Upper lobe of right lung (tissue), 1 donor: ENCODE measurements at places on chromosomes 12 and 14. TPM values are rescaled to one million over a fixed set of nuclear protein-coding genes. Genes with fewer than 3 reads are reported as not detected.

DNA sequence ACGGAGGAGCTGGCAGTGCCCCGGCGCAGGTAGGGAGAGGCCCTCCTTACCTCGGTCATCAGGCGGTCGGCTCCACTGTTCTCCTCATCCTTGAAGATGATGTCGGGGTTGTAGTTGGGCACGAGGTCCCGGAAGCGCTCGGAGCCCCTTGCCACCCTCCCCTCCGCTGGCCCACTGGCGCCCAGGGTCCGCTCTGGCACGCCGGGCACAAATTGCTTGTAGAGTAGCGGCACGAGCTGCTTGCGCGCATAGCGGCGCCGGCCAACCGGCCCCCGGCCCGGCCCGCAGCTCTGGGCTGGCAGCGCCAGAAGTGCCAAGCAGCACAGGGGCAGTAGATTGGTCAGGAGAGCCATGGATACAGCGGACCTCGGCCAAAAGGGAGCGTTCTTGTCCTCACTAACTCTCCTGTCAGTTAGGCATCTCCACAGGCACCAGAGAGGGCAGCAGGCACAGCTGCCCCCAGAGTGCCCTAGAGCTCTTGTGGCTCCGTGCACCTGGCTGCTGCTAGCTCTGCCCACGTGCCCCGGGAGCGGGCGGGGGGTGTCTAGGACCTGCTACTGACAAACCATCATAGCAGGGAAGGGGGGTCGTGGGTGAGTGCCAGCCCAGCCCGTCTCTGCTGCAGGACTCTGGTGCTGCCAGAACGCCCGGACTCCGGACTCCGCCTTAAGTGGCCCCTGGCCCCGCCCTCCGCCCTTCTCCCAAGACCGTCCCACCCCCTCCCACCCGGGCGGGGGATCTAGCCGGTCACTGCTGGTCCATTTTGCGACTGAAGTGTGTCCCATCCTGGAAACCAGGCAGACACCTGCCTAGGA is at the start of gene DHH:
Gene DHH, minus strand, starts transcription at position 642 of the 815 bp plus-strand sequence. Its CDS starts 289 bp downstream, at position 353.
- H3K27me3 ChIP-seq, result peaks cover 49% of the 10 kb centered on the region
- peaks cover 46% of the 10 kb centered on the region for H3K4me1 ChIP-seq
- H3K27ac ChIP-seq, result no peak within 1 kb of the TSS
- H3K4me3 ChIP-seq, result peak within 1 kb of the TSS; percentile 22

DNA sequence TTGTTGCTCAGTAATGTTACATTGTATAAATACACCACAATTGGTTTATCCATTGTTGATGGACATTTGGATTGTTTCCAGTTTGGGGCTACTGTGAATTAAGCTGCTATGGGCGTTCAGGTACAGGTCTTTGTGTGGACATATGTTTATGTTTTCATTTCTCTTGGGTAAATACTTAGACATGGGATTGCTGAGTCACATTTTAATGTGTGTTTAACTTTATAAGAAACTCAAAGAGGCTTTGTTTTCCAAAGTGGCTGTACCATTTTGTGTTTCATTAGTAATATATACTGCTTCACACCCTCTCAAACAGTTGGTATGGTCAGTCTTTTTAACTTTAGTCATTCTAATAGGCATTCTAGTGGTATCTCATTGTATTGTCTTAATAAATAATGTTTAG is 225.0 kb downstream of the SPTSSA start:
- no peak overlapping the region for H3K4me3 ChIP-seq
- no peak for DNase-seq
- H3K27me3 ChIP-seq, result peaks cover 3% of the 10 kb centered on the region

- no peak for DNase-seq
- H3K4me3 ChIP-seq, result no peak overlapping the region
- no peak overlapping the region for H3K27ac ChIP-seq
- peaks cover 21% of the 10 kb centered on the region for H3K4me1 ChIP-seq
- no peaks in the 10 kb centered on the region for H3K27me3 ChIP-seq
These were observed 14.9 kb downstream of the SCARB1 start for GRCh38 chr12:124848621-124849380.

- H3K36me3 ChIP-seq, result no peaks in the 10 kb centered on the region
- DNase-seq, result no peak
- no peaks in the 10 kb centered on the region for H3K4me1 ChIP-seq
- no peak overlapping the region for H3K4me3 ChIP-seq
These were observed 78.9 kb downstream of the PIK3C2G start for GRCh38 chr12:18340186-18340585.

DNA sequence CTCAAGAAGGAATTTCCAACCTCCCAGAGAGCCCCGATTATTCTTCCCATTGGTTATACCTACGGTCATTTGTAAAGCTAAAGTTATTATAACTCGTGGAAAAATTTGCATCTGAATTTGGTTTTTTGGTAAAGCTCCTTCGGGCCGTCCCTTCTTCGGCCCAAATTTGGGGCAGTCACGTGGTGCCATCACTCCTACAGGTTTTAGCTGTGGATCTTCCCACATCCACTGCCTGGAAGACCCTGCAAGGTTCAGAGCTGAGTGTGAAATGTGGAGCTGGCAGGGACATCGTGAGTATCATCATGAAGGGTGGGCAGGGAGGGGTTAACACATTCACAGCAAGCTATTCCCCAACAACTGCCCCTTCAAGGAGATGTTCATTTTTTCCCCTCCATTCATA is 105.7 kb downstream of the NT5DC3 start:
- H3K27me3 ChIP-seq, result no peaks in the 10 kb centered on the region
- no peak for DNase-seq
- H3K4me1 ChIP-seq, result no peaks in the 10 kb centered on the region
- no peak overlapping the region for H3K4me3 ChIP-seq

GRCh38 chr12:21891751-21892217 is 49.4 kb downstream of the ABCC9 start:
- peak overlapping the region; percentile 43 for H3K27ac ChIP-seq
- no peak overlapping the region for H3K4me3 ChIP-seq
- peaks cover 6% of the 10 kb centered on the region for H3K4me1 ChIP-seq
- no peak for DNase-seq
- no peaks in the 10 kb centered on the region for H3K36me3 ChIP-seq
- no peaks in the 10 kb centered on the region for H3K27me3 ChIP-seq

- H3K27me3 ChIP-seq, result no peaks in the 10 kb centered on the region
- DNase-seq, result no peak
- no peak overlapping the region for H3K27ac ChIP-seq
- H3K4me3 ChIP-seq, result no peak overlapping the region
- no peaks in the 10 kb centered on the region for H3K36me3 ChIP-seq
These were observed 29.8 kb upstream of the CDKN3 start for GRCh38 chr14:54366736-54367735.

TPPP2 gene
- not detected for total RNA-seq
